ENCODE measurements at places on chromosomes 7 and 10.

DNA sequence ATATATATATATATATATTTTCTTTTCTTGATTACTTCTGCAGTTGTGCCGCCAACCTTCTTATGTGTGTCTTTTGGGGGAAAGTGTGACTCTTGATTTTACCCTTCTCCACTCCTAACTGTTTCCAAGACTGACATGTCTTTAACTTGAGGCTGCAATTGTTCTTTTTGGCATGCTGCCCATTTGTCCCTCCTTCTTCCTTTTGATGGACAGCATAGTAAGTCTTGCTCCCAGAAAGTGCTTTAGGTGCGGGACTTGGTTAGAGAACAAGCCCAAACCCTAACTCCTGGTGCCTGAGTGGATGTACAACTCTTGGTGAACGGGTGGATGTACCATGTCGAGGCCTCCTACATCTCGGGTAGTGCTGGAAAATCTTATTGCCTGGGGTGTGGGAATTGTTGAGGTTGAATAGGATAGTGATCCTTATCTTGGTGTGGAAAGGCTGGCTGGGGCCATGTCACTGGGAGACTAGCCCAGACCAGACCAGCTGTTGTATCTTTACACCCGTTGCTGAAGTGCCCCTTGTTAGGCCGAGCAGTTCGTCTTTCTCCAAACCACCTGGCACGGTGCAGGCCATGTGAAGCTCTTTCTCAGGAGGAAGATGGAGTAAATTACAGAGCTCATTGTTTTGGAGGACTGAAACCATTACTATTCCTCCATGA, 16.3 kb downstream of the TCF7L2 start:
- DNase-seq = no peak

DNA sequence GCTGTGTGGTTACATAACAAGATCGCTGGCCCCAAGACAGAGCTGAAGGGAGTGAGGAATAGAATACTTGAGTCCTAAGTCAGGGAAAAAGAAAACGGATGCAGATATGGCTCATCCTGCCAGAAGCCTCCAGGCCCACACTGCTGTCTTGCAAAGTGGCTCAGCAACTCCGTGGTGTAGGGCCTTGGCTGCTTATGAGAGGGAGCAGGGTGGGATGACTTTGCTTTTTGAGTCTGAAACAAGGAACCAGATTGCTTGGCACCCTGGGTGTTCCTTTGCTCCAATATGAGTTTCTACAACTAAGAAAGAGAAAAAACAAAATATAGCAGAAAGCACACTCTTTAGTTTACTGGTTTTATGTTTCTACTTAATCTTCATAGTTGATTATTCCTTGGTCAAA, 193.8 kb upstream of the WDR11 start:
- no peak for DNase-seq

DNA sequence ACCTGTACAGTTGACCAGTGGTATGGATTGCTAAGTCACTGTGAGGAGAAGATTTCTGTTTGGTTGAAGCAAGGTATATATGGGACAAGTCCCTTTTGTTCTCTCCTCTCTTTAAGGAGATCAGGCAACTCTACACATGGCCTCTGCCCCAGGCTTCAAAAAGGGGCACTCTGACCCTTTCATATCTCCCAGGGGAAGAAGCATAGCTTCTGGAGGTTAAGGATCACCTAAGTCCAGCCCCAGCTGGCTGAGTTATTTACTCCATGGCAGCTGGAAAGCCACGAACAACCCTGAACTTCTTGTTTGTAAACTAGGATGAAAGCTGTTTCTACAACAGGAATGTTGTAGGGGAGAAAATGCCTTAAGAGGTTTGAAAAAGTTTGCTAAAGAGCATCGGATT, 129.2 kb upstream of the FEZF1 start:
- DNase-seq = no peak

GRCh38 chr7:98753176-98753575, 116.6 kb downstream of the TMEM130 start:
- no peak for DNase-seq

DNA sequence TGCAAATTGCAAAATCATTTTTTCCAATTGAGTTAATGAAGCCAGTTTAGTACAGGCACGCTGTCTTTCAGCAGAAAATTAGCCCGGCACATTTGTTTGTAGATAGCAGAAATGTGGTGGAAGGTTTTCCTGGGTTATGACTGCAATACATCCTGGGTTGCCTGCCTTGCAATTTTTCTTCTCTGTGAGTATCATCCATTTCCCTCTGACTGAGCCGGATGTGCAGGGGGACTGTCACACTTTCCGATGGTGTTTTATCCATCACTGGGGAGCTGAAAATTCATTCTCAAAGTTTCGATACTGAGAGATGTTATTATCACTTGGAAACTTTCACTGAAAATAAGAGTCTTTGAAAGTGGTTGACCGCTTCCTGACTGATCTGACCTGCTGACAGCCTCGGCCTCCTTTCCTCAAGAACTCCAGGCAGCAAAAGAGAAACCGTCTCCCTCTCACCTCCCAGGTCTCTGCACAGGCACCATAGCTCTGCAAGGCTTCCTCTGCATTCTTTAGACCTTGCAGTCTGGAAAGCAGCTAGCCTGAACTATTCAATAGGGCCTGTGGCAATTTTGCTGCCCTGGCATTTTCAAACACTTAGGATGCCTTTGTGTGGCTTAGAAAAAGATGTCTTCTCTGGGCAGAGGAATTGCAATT, 320.8 kb upstream of the NRP1 start:
- no peak for DNase-seq

DNA sequence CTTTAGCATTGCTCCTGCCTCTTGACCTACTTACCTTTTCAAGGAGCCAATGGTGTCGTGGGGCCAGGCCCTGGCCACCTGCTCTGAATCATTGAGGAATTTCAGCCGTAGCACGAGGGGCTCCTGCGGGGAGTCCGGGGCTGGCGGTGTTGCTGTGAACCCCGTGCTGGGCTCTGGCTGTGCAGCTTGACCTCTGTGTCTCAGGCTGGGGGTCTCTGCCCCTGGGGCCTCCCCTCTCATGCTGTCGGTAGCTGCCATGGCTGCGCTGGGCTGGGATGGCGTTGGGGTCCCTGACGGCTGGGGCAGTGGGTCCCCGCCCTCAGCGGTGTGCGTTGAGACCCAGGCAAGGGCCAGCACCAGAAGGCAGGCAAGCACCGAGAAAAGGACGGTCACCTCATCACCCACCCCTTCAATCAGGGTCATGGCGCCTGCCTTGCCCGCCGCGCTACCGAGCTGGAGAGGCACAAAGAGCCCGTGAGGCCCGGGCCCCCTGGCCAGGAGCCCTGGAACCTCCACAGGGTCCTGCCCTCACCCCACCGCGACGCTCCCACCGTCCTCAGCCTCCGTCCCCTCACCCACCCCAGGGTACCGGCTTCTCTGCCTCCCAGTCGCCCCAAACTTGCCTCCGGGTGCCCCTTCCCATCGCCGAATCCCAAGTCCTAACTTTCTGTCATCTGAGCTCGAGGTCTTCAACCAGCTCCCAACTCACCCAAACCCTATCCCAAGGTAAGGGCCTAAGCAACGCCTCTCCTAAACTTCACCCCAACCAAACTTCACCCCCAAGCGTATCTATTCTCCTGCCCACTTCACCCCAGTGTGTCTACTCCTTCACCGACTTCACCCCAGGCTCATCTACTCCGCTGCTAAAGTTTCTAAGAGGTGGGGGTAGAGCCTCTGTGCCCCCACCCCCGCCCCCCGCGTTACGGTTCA, 887 bp downstream of the TMUB1 start:
- DNase-seq = no peak

GRCh38 chr7:112573302-112574039, 92.7 kb downstream of the LSMEM1 start:
- DNase-seq = no peak

GRCh38 chr10:74056050-74056818, 58.3 kb downstream of the VCL start:
- DNase-seq = no peak

GRCh38 chr10:7546385-7546967, 120.3 kb downstream of the ITIH5 start:
- no peak for DNase-seq

DNA sequence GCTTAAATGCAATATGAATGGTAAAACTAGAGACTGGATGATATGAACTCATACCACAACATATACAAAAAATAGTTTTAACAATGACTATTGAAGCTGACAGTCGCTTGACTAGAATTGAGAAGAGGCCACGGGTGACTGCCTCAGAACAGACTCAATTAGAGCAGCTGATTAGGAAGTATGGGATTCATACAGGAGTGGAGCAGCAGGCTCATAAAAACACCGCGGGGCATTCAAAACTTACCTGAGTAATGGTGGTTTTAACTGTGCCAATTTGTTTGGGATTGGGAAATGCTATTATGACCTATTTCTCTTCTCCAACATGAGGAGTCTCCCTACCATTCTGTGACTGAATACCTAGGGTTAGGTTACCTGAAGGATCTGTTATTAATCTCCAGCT, 2.1 kb downstream of the CADPS2 start:
- no peak for DNase-seq

GRCh38 chr7:142870566-142871259, 14.8 kb downstream of the TRPV6 start:
- DNase-seq = peak; percentile 81

DNA sequence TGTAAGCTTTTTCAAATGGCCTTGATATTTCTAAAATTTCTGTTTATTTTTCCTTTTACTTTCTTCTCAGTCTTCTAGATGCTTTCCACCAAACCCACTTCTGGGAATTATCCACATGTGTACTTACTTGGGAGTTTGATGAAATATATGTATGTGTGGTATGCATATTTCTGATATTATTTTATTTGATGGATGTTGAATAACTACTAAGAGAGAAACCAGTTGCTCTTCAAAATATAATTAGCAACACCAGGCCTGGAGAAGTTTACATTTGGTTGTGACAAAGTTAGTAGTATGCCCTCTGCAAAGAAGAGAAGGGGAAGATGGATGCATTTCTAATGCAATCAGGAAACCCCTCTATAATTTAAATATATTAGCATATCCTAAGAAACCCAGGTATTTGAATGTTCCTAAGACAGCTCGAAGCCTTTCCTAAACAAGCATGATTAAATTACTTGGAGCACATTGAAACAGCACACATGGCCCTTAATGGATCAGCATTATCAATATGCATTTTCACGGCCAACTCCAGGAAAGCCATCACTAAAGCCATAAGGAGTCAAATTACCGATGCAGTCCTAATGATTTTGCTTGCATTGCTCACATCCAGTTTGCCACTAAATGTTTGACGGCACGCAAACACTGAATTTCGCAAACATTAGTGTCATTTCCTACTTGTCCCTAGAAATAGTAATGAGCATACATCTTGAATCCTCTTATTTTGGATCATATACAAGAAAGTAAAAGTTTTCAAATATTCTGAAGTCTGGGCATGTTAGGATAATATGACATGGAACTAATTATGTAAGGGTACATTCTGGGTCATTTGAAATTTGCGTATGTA, 393.8 kb downstream of the EXOC4 start:
- no peak for DNase-seq

DNA sequence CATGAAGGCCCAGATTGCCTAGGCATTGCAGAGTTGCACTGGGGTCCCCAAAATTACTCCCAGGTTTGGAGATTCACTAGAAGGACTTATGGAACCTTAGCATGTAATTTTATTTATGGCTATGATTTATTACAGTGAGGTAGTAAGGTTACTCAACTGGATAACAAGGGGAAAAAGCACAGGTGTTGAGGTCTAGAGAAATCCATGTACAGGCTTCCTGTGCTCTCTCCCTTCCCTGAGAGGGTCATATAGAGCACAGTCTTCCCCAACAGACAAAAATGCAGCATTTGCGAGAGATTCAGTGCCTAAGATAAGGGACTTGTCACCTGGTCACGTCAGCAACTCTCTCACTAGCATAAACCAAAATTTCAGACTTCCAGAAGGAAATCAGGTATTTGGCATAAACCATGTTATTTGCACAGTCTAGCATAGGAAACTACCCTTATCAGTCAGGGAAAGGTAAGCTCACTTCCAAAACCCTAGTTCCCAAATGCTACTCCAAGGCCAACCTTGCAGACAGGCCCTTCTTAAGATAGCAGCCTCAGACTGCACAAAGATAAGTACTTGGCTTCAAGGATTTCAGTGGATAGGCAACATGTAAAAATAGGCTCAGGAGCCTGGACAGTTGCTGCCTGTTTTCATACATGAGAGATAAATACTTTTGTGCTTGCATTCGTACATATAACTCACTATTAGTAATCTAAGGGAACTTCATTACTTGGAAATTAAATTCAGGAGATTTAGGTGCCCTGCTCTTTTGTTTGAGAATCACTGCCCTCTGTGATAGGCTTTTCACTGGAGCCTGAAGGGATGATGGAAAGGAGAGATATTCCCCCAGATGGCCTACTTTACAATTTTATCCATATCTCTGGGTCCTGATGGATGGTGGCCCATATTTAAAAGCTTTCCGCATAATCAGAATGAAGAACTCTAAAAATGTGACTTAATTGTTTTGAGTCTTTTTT, 378.4 kb upstream of the LRGUK start:
- DNase-seq = no peak

- DNase-seq = no peak
These were observed 3.9 kb downstream of the PPP1R17 start for GRCh38 chr7:31690935-31691334.

- no peak for DNase-seq
These were observed 26.5 kb upstream of the FHIP2A start for GRCh38 chr10:114795039-114795438.

DNA sequence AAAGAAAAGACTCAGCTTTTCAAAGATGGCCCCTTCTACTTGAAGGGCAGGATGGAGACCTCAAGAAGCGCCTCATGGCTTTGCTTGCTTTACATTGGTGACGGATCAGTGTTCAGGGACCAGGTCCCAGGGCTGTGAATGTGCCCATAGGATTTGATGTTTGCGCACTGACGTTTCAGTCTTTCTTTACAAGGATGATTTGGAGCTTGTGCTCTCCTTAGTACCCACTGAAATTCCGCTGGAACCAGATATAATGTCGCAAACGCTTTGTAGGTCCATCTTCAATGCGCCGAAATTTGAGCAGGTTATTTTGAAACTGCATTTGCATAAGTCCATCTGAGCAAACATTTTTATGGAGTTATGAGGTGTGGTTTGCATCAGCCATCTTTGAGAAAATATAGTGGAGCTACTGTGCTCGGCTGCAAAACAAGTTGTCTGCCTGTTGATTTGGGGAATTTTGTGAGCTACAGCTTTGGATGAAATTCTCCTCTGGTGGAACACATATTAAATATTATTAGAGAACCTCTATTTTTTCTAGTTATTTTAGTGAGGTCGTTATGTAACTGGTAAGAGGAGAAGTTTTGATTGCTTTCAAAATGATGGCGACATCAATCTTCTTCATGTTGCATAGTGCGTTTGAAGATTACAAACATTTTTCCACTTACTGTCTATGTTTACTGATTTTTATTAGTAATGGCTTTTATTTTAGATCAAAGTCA, 2.4 kb downstream of the RBM20 start:
- DNase-seq = no peak

DNA sequence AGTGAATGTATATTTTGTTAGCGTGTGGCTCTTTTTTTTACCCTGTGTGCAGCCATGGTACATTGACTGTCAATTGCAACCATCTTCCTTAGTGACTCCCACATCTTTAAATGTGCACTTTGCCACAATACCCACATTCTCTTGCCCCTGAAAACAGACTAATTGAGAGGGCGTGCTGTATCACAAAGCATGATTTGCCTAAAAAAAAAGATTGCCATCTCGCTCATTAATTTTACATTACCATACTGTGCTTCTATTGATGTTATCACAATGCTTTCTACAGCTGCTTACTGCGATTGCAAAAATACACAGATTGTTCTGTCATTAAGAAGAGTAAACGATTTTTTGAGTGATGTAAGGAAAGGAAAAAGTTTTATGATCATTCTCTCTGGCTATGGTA, 613.1 kb upstream of the NRP1 start:
- no peak for DNase-seq

Data from vagina (tissue), 2 donors.